ENCODE measurements at places on chromosomes 11 and 22. TPM values are rescaled to one million over a fixed set of nuclear protein-coding genes. Genes with fewer than 3 reads are reported as not detected.

DNA sequence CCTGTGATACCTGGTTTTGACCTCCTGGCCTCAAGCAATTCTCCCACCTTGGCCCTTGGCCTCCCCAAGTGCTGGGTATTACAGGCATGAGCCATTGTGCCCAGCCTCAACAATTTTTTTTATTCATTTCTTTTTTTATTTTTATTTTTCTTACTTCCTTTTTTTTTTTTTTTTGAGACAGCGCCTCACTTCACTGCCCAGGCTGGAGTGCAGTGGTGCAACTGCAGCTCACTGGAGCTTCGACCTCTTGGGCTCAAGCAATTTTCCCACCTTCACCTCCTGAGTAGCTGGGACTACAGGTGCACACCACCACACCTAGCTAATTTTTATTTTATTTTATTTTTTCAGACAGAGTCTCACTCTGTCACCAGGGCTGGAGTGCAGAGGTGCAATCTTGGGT is 25.5 kb upstream of the CECR2 start:
- no peak overlapping the region for H3K4me3 ChIP-seq
- no peak overlapping the region for H3K27ac ChIP-seq
- no peaks in the 10 kb centered on the region for H3K4me1 ChIP-seq
- H3K36me3 ChIP-seq = no peaks in the 10 kb centered on the region
- H3K27me3 ChIP-seq = no peaks in the 10 kb centered on the region

The MMP13 gene
- not detected for total RNA-seq

GRCh38 chr11:128201009-128201408 is 386.3 kb downstream of the ETS1 start:
- H3K36me3 ChIP-seq = peaks cover 4% of the 10 kb centered on the region
- DNase-seq = no peak
- H3K4me1 ChIP-seq = peaks cover 5% of the 10 kb centered on the region
- no peak overlapping the region for H3K4me3 ChIP-seq
- H3K27ac ChIP-seq = no peak overlapping the region

The USH1C gene
- not detected for total RNA-seq

DNA sequence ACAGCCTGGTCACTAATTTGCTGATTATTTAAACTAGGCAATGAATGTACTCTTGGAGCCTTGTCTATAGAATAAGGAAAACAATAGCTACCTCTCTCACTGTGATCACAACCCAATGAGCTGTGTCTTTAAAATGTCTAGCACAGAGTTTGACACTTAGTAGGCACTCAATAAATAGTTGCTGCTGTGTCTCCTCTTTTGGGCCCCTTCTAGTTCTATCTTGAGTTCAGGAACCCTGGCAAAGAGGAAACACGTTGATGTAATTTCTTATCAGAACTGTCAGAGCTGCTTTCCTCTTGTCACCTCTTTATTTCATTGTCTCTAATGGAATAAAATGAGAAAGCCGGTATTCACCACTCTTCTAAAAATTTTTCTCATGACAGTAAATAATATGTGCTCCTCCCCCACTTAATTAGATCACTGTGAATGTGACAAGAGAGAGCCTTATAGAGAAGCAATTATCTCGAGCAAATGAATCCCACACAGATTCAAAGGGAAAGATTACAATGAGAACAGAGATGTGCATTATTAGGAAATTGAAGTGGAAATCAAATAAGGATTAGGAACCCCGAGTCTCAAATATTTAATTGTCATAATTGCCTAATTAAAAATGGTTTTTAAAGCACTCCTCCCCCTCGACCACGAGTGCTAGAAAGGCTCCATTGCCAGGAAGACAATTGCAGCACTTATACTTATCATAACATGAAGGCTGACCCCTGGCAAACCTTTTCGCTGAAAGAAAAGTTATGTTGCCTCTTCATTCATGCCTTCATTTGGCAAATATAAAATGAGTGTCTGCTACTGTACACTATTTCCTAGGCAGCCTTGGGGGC is 175.0 kb upstream of the BDNF start:
- H3K4me3 ChIP-seq = no peak overlapping the region
- peaks cover 6% of the 10 kb centered on the region for H3K36me3 ChIP-seq
- no peak for DNase-seq
- H3K27ac ChIP-seq = no peak overlapping the region
- H3K4me1 ChIP-seq = peaks cover 22% of the 10 kb centered on the region

DNA sequence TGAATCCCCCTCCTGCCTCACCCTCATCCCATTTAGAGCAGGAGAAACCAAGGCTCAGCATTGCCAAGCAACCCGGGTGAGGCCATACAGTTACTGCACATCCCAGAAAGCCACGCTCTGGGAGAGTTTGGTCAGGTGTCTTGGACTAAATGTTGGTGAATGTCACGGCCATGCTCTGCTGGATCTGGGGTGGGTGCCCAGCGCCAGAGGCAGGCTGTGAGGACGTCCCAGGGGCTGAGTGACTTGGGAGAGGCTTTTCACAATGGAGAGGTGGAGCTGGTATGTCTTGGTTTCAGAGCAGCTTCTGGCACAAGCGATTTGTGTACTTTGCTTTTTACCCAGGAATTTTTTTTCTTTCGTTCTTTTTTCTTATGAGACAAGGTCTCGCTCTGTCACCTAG is 6.6 kb downstream of the SERHL2 start:
- no peaks in the 10 kb centered on the region for H3K4me1 ChIP-seq
- H3K27me3 ChIP-seq = no peaks in the 10 kb centered on the region
- no peaks in the 10 kb centered on the region for H3K36me3 ChIP-seq
- no peak for DNase-seq

DNA sequence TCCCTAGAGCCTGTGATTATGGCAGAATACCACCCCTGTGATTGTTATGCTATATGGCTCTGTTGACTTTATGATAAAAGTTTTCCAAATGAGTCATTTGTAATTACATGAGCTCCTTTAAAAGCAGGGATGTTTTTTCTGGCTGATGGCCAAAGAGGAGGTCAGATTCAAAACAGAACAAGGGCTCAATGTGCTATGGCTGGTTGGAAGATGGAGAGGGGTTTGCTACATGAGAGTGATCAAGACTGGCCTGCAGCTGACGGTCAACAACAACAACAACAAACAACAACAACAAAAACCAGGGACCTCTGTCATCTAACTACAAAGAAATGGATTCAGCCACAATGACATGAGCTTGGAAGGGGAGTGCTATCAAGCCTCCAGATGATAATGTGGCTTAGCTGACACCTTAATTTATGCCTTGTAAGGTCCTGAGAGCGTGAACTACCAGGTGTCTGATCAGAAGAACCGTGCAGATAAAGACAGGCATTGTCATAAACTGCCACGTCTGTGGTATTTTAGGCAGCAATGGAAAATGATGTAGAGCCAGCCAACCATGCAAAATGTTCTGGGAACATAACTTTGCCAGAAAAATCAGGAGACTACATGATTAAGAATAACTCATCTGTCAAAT is 47.2 kb downstream of the PIWIL3 start:
- H3K27me3 ChIP-seq = peaks cover 39% of the 10 kb centered on the region
- no peak overlapping the region for H3K27ac ChIP-seq

DNA sequence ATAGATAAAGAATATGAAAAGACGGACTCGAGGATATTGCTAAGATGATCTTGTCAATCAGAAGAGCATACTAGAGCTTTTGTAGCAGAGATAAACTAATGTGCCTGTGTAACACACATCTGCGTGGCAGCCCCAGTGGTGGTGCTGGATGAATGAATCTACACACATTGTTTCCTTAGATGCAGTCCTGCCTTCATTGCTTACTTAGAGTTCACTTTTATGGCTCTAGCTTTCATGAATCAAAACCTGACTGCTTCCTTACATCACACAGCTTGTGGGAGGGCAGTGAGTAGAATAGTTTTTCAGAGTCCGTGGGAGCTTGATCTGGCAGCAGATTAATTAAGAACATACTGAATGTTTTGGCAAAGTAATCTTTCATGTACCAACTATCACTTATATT is 83.7 kb downstream of the EXT2 start:
- H3K4me1 ChIP-seq = peaks cover 28% of the 10 kb centered on the region
- H3K27me3 ChIP-seq = no peaks in the 10 kb centered on the region
- H3K27ac ChIP-seq = peak overlapping the region; percentile 10
- H3K4me3 ChIP-seq = no peak overlapping the region
- peak; percentile 12 for DNase-seq
- no peaks in the 10 kb centered on the region for H3K36me3 ChIP-seq

All from HFFc6 (cell line).